ENCODE measurements at places on chromosomes 11 and 22. TPM values are rescaled to one million over a fixed set of nuclear protein-coding genes. Genes with fewer than 3 reads are reported as not detected.

The BIK gene
- not detected for total RNA-seq

The MB gene
- not detected for total RNA-seq

The CALCA gene
- total RNA-seq: not detected

The LINC01488 gene
- 0.08 TPM for total RNA-seq

The ARL14EP gene
- total RNA-seq: 18.0 TPM

The PGA4 gene
- not detected for total RNA-seq

The CRYBB3 gene
- not detected for total RNA-seq

The DDIAS gene
- 1.4 TPM for total RNA-seq

The VPS37C gene
- 4.8 TPM for total RNA-seq

The SCGB1D2 gene
- total RNA-seq: not detected

The SVIP gene
- total RNA-seq: 33.6 TPM

The EFEMP2 gene
- 81.4 TPM for total RNA-seq

The MAPK11 gene
- 4.3 TPM for total RNA-seq

The ROM1 gene
- 6.7 TPM for total RNA-seq

The PDE2A gene
- total RNA-seq: 2.6 TPM

The ESAM gene
- total RNA-seq: 0.23 TPM

The OR4A16 gene
- not detected for total RNA-seq

The SLC22A8 gene
- total RNA-seq: not detected

The TNNT3 gene
- 0.15 TPM for total RNA-seq

The CD248 gene
- total RNA-seq: 2.6 TPM

The HMBS gene
- total RNA-seq: 4.1 TPM

The RHOD gene
- 19.6 TPM for total RNA-seq

The CRELD2 gene
- total RNA-seq: 95.2 TPM

The C22orf39 gene
- 35.6 TPM for total RNA-seq

The BARX2 gene
- not detected for total RNA-seq

The CNGA4 gene
- under 0.01 TPM for total RNA-seq

The OPCML gene
- total RNA-seq: 0.08 TPM

The EIF3D gene
- total RNA-seq: 403 TPM

The BIRC3 gene
- total RNA-seq: 0.47 TPM

The GNB1L gene
- 3.0 TPM for total RNA-seq

The SMIM35 gene
- not detected for total RNA-seq

The PSMD13 gene
- 196 TPM for total RNA-seq

The FOXR1 gene
- not detected for total RNA-seq

The FAT3 gene
- 0.08 TPM for total RNA-seq

The DDTL gene
- total RNA-seq: 11.0 TPM

The TMPRSS6 gene
- not detected for total RNA-seq

The ACRV1 gene
- total RNA-seq: not detected

The DDI1 gene
- total RNA-seq: not detected

The CLTCL1 gene
- 12.0 TPM for total RNA-seq

The RRAS2 gene
- 96.4 TPM for total RNA-seq

The WNT11 gene
- total RNA-seq: 0.75 TPM

The EEF1G gene
- 1,294 TPM for total RNA-seq

The KRTAP5-8 gene
- total RNA-seq: not detected

The RBMXL2 gene
- total RNA-seq: 0.08 TPM

The PDGFB gene
- total RNA-seq: 13.7 TPM

The PNPLA5 gene
- not detected for total RNA-seq

The OR52E8 gene
- total RNA-seq: not detected

The DLG2 gene
- 0.45 TPM for total RNA-seq

The SERPIND1 gene
- total RNA-seq: under 0.01 TPM

The RBFOX2 gene
- total RNA-seq: 155 TPM

The RAB39A gene
- total RNA-seq: not detected

The RAG2 gene
- not detected for total RNA-seq

The OR8G5 gene
- not detected for total RNA-seq

The OR5AR1 gene
- not detected for total RNA-seq

The XKR3 gene
- not detected for total RNA-seq

The POU2AF3 gene
- total RNA-seq: not detected

Measured in smooth muscle cell of the coronary artery (primary cell).